ENCODE measurements at places on chromosomes 12 and 14. TPM values are rescaled to one million over a fixed set of nuclear protein-coding genes. Genes with fewer than 3 reads are reported as not detected.

KRT8 gene
- 3,255 TPM for total RNA-seq

RASAL1 gene
- total RNA-seq: 0.55 TPM

GALNT8 gene
- total RNA-seq: not detected

TMEM19 gene
- total RNA-seq: 28.9 TPM

ANO2 gene
- total RNA-seq: not detected

UNC79 gene
- 0.02 TPM for total RNA-seq

SLC22A17 gene
- 5.8 TPM for total RNA-seq

Measured in A549 treated with RU486 at 1 μM for 4 hours (cell line).